ENCODE measurements at places on chromosomes 4 and X.
A peak's percentile ranks its signal among the peaks of the same experiment; 100 is the strongest.

DNA sequence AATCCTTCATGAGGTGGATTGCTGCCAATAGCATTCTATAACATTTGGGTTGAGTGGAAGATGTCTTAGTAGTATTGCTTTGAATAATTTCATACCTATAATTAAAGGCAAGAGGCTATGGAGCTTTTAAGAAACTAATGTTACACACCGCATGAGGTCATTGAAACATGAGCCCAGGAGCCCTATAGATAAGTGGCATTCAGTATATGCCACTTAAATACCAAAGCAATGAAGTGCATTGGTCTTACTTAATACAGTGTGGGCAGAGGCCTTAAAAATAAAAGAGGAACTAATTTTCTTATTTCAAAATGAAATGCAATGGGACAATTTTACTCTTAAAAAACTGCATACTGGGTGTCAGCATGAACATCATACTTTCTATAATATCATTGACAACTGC lies 47.5 kb downstream of the SPATA18 start:
- DNase-seq, result peak; percentile 8

GRCh38 chr4:14387647-14388046 lies 614.6 kb upstream of the CPEB2 start:
- DNase-seq, result no peak

GRCh38 chr4:101020956-101021355 lies 326.4 kb downstream of the PPP3CA start:
- DNase-seq, result peak; percentile 76

GRCh38 chrX:20352504-20352903 lies 85.8 kb upstream of the RPS6KA3 start:
- DNase-seq, result no peak

DNA sequence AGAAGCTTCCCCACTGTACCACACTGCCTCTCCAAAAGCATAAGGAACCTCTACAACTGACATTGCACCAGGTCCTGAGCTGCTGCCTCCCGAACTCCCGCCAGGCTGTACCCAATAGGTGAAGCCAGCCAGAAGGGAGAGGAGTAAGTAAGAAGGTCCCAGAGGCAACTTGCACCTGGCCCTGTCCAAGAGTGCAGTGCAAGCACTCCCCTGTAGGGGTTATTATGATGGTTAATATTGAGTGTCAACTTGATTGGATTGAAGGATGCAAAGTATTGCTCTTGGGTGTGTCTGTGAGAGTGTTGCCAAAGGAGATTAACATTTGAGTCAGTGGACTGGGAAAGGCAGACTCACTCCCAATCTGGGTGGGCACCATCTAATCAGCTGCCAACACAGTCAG lies 879.3 kb upstream of the SLIT2 start:
- no peak for DNase-seq

- no peak for DNase-seq
Observed at GRCh38 chr4:113996599-113997177, 17.2 kb upstream of the ARSJ start.

DNA sequence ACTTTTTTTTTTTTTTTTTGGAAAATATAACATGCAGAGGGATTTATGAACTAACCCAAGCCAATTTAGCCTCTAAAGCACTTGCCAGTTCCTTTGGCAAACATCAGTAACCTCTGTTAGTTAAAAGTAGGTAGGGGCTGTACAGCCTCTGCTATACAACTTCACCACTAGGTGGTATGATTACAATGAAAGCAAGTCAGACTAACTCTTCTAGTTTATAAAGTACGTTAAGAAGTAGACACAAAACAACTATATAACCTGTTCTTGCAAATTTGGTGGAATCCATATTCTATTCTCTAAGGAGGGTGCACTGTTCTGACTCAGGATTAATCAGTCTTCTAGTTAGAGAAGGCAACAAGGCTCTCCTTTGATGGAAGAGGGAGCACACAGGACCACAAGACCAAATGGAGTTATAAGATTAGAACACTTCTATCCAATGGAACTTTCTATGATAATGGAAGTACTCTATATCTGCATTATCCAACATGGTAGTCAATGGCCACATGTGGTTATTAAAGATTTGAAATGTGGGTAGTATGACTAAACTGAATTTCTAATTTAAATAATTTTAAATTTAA lies 12.8 kb downstream of the AIMP1 start:
- DNase-seq, result peak; percentile 55

DNA sequence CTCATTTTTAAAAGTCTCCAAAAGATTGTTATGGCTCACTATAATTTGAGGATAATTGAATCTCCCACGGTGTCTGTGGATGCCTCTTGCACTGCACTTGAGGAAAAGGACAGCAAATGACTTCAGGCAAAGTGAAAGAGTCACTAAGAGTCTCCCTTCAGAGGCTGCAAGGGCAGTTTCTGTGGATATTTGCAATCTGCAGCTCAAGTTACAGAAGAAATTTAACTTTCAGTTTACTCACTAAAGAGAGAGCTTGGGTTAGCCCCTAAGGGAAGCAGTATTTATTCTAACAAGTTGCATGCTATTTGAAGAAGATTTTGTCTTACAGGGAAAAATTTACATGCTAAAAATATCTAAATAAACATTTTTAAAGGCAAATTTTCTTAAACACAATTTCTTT lies 912.0 kb upstream of the TENM3 start:
- DNase-seq, result no peak

- no peak for DNase-seq
Observed at GRCh38 chr4:131488772-131489171, 1660.3 kb upstream of the PCDH10 start.

GRCh38 chrX:10483191-10483831 lies 137.1 kb downstream of the MID1 start:
- no peak for DNase-seq

DNA sequence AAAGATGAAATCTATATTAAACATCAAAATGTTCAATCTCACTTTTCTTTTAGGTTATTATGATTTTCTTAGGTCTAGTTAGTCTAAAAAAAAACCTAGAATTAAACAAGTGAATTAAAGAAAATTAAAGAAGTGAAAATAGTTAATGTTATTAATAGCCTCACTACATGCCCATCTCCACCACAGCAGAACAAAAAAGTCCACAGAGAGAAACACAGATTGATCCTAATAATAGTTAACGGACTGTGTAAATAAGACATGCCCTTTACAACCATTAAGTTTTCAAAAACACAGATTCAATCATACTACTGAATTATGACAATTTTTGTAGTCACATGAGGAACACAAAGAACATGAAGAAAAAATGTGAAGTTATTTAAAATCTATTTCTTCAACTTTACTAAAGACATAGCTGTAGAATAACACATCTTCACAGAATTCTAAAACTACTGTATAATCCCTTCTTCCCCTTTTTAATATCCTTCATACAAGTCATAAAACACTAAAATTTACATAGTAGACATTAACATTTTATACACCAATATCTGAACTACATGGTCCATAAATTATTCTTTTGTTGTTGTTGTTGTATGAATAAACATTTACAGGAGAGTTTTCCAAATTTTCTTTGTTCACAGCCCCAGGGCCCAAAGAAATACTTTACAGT lies 15.3 kb downstream of the HELQ start:
- DNase-seq, result no peak

- DNase-seq, result no peak
Observed at GRCh38 chr4:74361671-74362070, 3.3 kb upstream of the EREG start.

- DNase-seq, result no peak
Observed at GRCh38 chr4:25837107-25837506, 25.7 kb downstream of the SEL1L3 start.

DNA sequence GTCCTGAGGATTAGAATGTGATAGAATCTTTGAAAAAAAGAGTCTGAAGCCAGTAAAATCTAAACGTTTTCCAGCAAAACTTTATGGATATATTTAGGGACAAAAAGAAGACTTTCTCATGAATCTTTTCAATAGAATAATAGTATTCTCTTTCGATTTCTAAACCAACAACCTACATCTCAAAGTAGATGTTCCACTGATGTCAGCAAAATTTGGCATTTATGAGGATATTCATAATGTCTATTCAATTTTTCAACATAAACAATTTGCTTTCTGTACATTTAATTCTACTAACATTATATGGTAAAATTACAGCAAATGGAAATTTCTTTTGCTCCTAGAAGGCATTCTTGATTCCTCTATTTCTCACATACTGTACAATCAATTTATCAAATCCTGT lies 886.5 kb downstream of the CENPC start:
- DNase-seq, result no peak
